ENCODE measurements at places on chromosomes 6 and 20.

DNA sequence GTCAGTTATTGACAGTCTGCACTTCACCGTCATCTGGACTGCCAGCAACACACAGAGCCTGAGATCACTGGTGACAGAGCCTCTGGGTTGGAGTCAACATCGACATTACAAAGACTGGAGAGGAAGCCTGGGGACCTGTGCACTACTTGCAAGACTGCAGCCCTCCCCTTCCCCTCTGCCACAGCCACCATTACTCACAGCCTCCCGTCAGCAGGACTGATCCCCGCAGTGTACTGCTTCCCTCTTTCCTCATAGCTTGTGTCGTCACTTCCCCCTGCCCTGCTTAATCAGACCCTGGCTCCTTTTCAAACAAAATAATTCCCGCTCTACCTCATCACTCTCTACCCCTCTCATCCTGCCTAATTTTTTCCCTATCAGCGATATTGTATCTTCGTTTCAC is 235.5 kb upstream of the KCNQ5 start:
- DNase-seq = no peak

DNA sequence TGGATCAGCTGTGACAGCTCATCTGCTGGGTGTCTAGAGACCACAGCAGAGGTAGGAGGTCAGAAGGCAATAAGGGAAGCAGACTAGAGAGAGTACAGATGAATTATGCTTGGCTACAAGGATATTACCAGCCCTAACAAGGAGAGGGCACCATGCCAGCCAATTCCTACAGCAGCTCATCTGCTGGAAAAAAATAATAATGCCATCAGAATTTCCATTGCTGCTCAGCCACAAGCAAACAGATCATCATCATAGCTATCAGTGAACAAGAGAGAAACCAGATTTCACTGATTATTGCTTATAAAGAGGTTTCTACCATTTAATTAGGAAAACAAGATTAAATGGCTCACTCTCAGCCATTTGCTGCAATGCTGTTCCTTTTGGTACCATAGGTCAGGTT is 66.5 kb downstream of the PSMG4 start:
- DNase-seq = no peak

DNA sequence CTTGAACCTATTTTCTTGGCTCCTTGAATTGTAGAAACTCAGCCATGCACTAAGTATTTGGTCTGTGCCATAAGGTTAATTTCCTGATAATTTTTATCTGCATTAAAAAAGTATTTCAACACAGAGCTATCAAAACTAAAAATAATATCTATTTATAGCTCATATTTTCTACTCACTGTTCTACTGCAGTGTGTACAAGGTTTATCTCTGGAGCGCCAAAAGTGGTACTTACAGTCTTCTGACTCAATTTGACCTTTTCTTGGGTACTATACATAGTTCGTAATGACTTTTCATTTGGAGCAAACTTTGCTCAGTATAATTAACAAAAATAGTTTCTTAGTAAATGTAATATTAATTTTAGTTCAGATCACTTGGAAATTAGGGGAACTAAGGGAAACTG is 69.2 kb downstream of the IRAK1BP1 start:
- DNase-seq = no peak

GRCh38 chr6:151240791-151241642 is 1.2 kb downstream of the AKAP12 start:
- DNase-seq = peak; percentile 67

GRCh38 chr6:105880030-105880492 is 206.1 kb upstream of the PRDM1 start:
- no peak for DNase-seq

- no peak for DNase-seq
These were observed 44.1 kb downstream of the SNX9 start for GRCh38 chr6:157867155-157867559.

DNA sequence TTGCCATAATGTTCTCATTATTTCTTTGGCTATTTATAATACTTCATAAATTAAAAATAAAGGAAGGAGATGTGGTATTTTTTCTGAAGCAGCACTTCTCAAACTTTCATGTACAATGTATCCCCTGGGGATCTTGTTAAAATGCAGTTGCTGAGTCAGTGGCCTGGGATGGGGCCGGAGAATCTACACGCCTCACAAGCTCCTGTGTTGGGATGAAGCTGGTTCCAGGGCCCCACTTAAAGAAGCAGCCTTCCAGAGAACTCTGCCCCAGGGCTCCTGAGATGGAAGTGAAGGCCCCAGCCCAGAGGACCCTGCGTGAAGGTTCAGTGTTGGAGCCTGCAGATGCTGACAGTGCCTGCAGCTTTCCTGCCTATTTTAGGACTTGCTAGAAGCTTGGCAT is 40.1 kb upstream of the SLC23A2 start:
- no peak for DNase-seq

GRCh38 chr6:167768471-167769215 is 58.1 kb upstream of the AFDN start:
- DNase-seq = no peak

GRCh38 chr6:25103603-25104002 is 167.8 kb upstream of the RIPOR2 start:
- DNase-seq = no peak

DNA sequence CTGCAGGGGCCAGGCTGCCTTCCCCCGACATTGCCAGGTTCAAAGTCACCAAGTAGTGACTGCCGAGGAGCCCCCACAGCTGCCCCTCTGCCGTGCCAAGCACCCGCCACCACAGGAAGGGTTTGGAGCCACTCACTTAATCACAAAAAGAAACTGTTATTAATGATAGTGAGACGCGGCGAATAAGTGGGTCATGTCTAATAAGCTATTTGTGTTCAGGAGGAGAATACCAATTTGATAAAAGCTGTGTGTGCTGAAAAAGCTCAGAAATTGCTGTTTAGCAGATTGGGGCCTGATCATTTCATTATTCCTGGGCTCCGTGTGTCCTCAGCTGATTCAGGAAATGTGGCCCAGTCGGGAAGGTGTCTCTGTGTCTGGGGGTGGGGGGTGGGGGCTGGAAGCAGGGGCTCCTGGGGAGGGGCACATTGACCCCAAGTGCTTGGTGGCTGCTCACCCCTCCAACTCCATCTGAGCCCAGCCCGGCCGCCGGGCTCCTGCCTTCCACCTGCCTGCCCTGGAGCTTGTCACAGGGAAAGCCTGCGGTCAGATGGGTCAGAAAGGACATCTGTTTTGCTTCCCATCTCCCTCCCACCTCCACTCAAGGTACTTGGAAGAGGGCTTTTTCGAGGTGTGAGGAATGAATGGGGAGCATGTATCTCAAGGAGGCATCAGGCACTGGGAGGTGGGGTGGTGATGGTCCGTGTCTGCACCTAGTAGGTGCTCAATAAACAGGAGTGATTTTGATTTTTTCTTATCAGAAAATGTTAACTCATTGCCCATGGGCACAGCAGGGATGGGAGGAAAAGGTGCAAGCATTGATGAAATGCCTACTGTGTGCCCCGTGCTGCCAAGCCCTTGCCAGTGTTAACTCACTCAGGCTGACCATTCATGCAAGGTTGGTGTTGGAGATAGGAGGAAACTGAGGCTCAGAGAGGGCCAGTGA is 3.0 kb downstream of the VSTM2L start:
- DNase-seq = no peak

GRCh38 chr6:74075323-74075722 is 379.3 kb downstream of the CD109 start:
- DNase-seq = no peak

DNA sequence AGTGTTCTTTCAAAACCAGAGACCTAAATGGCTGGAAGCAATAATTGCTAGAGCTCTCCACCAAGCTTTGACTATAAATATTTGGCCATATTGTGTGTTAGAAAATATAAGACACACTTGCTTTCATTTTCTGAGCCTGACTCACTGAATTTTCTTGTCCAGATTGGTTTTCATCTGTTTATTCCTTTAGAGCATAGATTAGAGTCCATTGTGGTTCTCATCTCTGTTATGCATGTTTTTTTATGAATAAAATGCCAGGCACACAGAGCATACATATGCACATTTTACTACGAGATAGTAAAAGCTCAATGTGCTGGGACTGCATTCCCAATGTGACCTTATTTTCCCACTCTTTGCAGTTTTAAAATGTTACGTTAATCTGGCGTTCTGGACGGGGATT is 115.3 kb upstream of the MLIP start:
- DNase-seq = no peak

- DNase-seq = no peak
These were observed 156.8 kb upstream of the SALL4 start for GRCh38 chr20:51959066-51959542.

- no peak for DNase-seq
These were observed 28.3 kb downstream of the PHACTR3 start for GRCh38 chr20:59632541-59633113.

GRCh38 chr6:112881027-112881426 is 533.9 kb downstream of the RFPL4B start:
- no peak for DNase-seq

- peak; percentile 42 for DNase-seq
These were observed 1.4 kb downstream of the WFDC2 start for GRCh38 chr20:45470937-45471336.

GRCh38 chr6:108752733-108753590 is 95.3 kb upstream of the ARMC2 start:
- DNase-seq = no peak
